ENCODE measurements at places on chromosomes 11 and 22.

DNA sequence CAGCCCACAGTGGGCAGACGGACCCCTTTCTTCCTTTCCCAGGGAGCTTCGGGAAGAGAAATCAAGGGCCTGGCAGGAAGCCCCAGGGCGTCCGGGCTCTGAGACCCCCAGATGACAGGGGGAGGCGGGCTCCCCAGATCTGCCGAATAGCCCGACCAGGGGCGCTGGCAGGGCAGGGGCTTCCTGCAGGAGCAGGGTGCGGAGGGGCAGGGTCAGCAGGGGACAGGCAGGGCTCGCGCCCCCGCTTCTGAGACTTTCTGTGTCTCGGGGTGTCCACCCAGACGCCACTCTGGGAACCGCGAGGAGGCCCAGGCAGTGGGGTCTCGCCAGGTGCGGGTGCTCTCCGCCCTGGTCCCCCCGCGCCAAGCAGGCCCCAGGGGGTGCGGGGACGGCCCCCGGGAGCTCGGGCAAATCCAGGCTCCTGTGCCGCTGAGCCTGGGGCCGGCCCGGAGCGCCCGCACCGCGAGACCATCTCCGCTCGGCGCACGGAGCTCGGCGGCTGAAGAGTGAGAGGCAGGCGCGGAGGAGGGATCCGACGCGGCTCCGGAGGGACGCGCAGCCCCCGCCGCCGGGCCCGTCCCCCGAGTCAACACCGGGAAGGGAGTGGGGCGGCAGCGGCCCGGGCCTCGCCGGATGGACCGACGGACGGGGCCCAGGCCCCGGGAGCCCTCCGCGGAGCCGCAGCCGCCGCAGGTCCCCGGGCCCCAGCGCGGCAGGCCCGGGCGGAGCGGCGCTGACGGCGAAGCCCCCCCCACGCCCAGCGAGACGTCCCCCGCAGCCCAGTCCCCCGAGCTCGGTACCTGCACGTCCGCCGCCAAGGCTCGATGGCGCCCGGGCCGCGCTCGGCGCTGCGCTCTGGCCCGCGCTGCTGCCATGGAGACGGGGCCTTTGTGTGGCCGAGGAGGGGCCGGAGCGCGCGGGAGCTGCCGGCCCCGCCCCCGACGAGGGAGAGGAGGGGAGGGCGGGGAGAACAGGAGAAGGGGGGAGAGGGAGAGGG is at the start of gene PLXNB2:
Gene PLXNB2, minus strand, starts transcription at position 894 of the 997 bp plus-strand sequence. CDS start 17,062 bp downstream, outside the sequence.
- DNase-seq = peak; percentile 82

GRCh38 chr22:49719046-49719445 is 108.6 kb downstream of the BRD1 start:
- DNase-seq = no peak

GRCh38 chr11:114059278-114059983 is at the start of gene ZBTB16:
Gene ZBTB16, plus strand, starts transcription at chr11:114059711. Its CDS starts 3,590 bp downstream, at chr11:114063301.
- peak; percentile 84 for DNase-seq

DNA sequence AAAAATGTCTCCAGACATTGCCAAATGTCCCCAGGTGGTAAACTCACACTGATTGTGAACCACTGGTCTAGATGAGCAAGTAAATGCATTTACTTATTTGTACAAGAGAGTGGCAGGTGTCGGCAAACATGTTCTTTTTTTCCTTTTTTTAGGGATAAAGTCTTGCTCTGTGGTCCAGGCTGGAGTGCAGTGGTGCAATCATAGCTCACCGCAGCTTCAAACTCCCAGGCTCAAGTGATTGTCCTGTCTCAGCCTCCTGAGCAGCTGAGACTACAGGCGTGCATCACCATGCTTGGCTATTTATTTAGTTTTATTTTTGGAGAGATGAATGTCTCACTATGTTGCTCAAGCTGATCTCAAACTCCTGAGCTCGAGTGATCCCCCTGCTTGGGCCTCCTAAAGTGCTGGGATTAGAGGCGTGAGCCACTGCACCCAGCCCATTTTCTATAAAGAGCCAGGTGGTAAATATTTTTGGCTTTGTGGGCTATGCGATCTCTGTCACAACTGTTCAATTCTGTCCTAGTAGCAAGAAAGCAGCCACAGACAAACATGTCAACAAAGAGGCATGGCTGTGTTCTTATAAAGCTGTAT is 1.4 kb downstream of the VPREB1 start:
- DNase-seq = no peak

DNA sequence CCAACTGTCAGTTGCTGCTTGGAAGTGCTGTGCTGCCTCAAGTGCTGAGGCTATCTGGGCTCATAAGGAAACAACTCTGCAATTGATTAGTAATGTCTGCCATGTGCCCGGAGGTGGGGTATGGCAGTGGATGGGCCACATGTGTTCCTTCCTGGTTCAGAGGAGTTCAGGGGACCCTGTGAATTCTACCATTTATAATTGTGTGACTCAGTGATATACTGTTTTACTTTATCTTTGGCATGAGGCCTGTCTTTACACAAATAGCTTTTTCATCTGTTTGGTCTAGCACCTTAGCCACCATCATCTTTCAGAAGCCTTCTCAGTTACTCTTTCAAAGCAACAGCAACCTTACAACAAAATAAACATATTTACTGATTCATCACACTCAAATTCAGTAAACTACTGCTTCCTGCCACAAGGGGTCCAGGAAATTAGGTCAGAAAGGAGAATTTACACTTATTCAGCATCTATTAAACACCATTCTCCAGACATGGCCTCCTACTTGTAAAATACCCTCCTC is 20.9 kb downstream of the DKK3 start:
- DNase-seq = no peak

GRCh38 chr11:130737866-130738431 is 178.3 kb downstream of the SNX19 start:
- DNase-seq = no peak

- DNase-seq = no peak
Observed at GRCh38 chr11:73402834-73403185, 26.6 kb downstream of the RELT start.

Data from nephron progenitor cell (in vitro differentiated cells).